Upper lobe of right lung (tissue), 1 donor: ENCODE measurements at places on chromosomes 1 and 21. TPM values are rescaled to one million over a fixed set of nuclear protein-coding genes. Genes with fewer than 3 reads are reported as not detected.

CLDN17 gene
- not detected for total RNA-seq

DNA sequence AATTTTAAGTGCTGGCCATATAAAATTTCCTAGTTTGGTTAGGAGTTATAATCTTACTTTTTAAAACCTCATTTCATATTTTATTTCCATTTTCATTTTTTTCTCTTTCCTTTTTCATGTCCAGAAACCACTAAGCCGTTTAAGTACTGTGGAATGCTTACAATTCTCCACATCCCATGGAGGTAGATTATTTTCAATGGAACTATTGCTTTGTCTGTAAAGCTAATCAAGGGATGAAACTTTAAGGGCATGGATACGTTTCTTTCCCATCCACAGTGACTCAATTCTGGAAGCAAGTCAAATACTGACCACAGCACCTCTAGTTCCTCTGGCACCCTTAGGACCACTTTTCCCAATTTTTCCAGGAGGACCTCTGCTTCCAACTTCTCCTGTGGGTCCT, 139.1 kb upstream of the ZNHIT6 start:
- no peaks in the 10 kb centered on the region for H3K36me3 ChIP-seq
- H3K27me3 ChIP-seq: no peaks in the 10 kb centered on the region
- H3K4me1 ChIP-seq: peaks cover 5% of the 10 kb centered on the region
- H3K4me3 ChIP-seq: no peak overlapping the region

DNA sequence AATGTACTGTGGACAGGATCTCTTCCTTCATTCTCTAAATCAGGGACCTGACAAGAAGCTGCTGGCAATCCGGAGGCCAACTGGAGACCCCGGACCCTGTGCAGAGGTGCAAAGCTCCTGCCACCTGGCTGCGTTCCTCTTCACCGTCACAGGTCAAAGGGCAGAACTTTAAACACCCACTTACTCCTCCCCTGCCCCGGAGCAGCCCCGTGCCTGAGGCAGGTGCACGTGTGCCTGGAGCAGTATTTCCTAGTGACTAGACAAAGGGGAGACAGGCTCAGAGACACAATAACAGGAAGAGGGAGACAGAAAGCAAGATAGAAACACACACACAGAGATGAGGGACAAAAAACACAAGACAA, 6.6 kb upstream of the PIGC start:
- no peak for DNase-seq
- H3K4me3 ChIP-seq: no peak overlapping the region
- H3K4me1 ChIP-seq: peaks cover 17% of the 10 kb centered on the region
- no peaks in the 10 kb centered on the region for H3K27me3 ChIP-seq

DNA sequence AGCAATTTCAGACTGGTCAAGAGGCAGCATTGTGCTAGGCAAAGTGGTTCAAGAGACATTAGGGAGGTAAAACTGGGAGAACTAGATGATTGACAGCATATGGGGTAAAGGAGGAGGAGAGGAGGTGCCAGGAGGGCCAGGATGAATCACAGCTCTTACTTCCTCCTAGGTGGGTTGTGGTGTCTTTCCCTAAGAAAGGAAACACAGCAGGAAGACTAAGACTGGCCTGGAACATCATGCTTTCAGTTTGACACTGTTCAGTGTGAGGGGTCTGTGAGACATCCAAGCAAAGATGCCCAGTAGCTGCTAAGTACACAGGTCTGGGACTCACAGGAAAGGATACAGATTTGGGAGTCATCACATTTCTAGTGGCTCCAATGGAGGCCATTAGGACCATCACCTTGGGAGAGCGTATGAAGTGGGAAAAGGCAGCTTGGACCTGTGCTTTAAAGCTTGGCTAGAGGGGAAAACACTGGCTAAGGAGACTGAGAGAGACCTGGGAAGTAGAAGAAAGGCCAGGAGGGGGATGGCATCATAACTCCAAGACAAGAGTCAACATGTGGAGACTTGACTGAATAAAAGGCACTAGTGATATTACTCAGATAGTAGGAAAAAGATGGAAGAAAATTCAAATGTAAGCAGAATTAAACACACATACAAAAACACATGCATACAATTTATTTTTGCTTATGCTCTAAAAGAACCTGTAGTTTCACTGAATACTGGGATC, 17.3 kb downstream of the CD58 start:
- no peaks in the 10 kb centered on the region for H3K36me3 ChIP-seq
- DNase-seq: no peak
- H3K27ac ChIP-seq: no peak overlapping the region
- no peaks in the 10 kb centered on the region for H3K27me3 ChIP-seq
- H3K4me3 ChIP-seq: no peak overlapping the region
- peaks cover 16% of the 10 kb centered on the region for H3K4me1 ChIP-seq

LGALS8 gene
- total RNA-seq: 81.7 TPM

- H3K27ac ChIP-seq: no peak overlapping the region
- DNase-seq: no peak
- no peaks in the 10 kb centered on the region for H3K4me1 ChIP-seq
- no peaks in the 10 kb centered on the region for H3K27me3 ChIP-seq
- no peaks in the 10 kb centered on the region for H3K36me3 ChIP-seq
- no peak overlapping the region for H3K4me3 ChIP-seq
These were observed 11.1 kb downstream of the VANGL2 start for GRCh38 chr1:160411271-160412027.

MATN1 gene
- total RNA-seq: not detected

- no peaks in the 10 kb centered on the region for H3K27me3 ChIP-seq
- DNase-seq: no peak
- peaks cover 4% of the 10 kb centered on the region for H3K4me1 ChIP-seq
- no peak overlapping the region for H3K27ac ChIP-seq
- no peak overlapping the region for H3K4me3 ChIP-seq
These were observed 11.3 kb downstream of the ZBTB40 start for GRCh38 chr1:22462928-22463327.

GRCh38 chr1:33655496-33655895, 183.1 kb downstream of the ZSCAN20 start:
- H3K27me3 ChIP-seq: peaks cover 8% of the 10 kb centered on the region
- no peak overlapping the region for H3K27ac ChIP-seq
- DNase-seq: no peak
- H3K36me3 ChIP-seq: no peaks in the 10 kb centered on the region
- H3K4me1 ChIP-seq: no peaks in the 10 kb centered on the region
- no peak overlapping the region for H3K4me3 ChIP-seq

GRCh38 chr1:93021539-93022134, 57.4 kb upstream of the MTF2 start:
- no peak overlapping the region for H3K4me3 ChIP-seq
- H3K4me1 ChIP-seq: no peaks in the 10 kb centered on the region
- no peaks in the 10 kb centered on the region for H3K36me3 ChIP-seq
- no peak overlapping the region for H3K27ac ChIP-seq

FBXO2 gene
- total RNA-seq: 11.2 TPM
